ENCODE measurements at places on chromosomes 2 and 18.

DNA sequence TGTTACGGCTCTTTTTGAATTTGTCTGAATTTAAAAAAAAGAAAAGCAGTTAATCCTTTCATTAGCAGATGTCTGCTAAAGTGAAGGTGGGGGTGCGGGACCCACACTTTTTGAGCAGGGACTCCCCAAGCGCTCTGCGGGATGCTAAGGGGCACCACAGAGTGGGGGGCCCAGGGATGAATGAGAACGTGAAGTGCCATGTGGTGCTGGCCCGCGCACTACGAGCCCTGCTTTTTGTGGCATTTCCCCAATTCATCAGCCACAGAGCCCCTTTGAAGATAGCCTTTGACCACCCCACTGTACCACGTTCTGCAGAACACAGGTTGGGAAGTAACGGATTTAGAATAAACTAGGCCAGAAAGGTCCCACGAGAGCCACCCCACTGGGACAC is 28.6 kb downstream of the HS1BP3 start:
- DNase-seq, result no peak

DNA sequence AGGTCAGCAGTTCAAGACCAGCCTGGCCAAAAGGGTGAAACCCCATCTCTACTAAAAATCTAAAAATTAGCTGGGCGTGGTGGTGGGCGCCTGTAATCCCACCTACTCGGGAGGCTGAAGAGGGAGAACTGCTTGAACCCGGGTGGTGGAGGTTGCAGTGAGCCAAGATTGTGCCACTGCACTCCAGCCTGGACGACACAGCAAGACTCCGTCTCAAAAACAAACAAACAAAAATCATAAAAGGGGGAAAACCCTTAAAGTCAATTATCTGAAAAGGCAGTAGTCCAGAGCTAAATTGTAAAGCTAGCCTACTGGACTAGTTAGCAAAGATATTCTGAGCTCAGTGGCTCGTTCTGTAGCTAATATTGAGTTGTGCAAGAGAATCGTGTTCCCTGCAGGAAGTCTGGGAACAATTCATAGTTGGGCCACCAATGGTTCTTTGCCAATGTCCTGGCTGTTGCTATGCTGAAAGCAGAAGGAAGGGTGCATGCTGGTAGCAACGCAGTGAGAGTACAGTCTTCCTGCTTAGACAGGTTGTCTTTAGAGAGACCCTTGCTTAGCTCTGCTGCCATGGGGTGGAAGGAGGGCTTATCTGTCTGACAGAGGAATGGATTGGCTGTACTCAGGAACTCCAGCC is 4.3 kb downstream of the TGOLN2 start:
- DNase-seq, result no peak

- no peak for DNase-seq
These were observed 32.1 kb downstream of the ZFP36L2 start for GRCh38 chr2:43194121-43194869.

- DNase-seq, result no peak
These were observed 63.5 kb downstream of the TBC1D8 start for GRCh38 chr2:101087638-101088037.

GRCh38 chr2:239143858-239144712 is 256.7 kb downstream of the HDAC4 start:
- DNase-seq, result peak; percentile 35

GRCh38 chr2:23566241-23567142 is 181.5 kb downstream of the KLHL29 start:
- DNase-seq, result peak; percentile 23

GRCh38 chr18:45519411-45520280 is 95.6 kb upstream of the SLC14A2 start:
- no peak for DNase-seq

GRCh38 chr2:153873052-153874048 is 1.6 kb downstream of the GALNT13 start:
- no peak for DNase-seq

DNA sequence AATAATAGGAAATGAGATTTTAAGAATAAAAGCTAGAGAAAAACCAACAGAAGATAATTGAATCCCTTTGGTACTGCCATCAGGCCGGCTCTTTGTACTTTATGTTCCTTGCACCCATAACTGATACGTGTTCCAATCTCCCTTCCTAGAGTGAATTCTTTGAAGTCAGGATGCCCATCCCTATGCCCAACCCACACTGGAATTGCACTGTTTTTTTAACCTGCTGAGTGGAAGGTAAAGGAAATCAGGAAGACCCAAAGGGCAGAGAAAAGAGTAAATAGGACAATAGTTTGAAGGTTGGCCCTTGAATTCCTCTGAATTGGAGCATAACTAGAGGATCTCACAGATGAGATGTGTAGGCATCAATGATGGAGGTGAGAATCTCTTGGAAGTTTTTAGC is 4.4 kb upstream of the ATG16L1 start:
- DNase-seq, result no peak

DNA sequence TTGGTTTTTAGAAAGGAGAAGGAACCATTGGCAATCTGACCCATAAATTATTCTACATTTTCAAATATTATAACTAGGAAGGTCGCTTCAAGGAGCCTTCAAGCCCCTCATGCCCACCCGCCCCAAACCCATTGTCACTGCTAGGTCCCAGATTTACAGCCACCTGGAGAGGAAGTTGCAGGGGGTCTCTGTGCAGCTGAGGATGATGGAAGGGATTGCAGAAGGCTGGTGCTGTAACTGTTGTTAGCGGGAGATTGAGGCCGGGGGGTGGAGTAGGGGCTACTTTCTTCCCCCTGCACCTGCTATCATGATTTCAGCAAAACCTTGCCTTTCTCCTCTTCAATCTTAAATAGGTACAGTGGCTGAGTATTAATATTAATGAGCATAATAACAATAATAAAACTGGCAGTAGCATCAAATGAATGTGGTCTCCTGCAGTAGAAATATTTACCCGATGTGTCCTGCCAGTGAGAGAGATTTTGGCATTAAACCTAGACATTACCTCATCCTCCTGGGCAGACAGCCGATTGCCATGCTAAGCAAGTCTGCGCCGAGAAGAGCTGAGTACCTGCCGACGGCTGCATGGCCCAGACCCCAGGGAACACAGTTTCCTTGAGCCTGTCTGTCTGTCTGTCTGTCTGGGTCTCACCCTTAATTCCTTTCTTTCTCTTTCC is 225.4 kb downstream of the FAM210A start:
- peak; percentile 16 for DNase-seq

GRCh38 chr2:155309483-155309882 is 611.0 kb downstream of the KCNJ3 start:
- no peak for DNase-seq
